T-cell (primary cell): ENCODE measurements at places on chromosomes 6 and 20.

DNA sequence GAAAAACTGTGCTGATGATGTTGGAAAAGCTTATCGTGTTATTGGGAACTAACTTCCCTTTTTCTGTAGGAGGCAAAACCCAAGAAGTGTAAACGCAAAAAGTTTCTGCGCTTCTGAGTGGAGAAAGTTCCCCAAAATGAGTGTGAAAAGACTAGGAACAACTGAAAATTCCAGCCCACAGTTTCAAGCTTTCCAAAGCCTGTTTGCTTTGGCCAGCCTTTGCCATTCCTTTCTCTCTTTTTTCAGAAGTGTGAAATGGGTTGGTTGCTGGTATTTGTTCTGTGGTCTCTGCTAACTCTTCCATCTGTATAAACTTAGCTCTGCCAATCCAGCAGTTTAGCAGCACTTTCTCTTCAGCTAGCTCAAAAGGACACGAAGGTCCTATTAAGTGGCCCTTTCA, 491.3 kb downstream of the MAFB start:
- DNase-seq: no peak

DNA sequence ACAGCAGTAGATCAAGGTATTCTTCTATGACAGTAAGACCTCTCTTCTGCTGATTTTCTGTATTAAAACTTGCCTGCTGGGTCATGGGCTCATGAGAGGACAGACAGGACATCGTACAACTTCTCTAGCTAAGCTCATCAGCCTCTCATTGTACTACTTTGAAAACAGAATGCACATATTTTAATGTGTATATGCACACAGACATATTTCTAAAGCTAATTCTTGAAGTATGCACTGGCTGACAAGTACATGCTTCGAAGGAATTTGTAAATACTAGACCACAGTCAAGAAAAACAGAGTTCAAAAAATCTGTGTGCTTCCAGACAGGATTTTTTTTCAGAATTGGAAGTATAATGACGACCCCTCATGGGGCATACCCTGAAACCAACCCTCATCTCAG, 81.7 kb upstream of the CD83 start:
- no peak for DNase-seq

- no peak for DNase-seq
These were observed at the start of gene FILIP1 for GRCh38 chr6:75493400-75494064. Gene FILIP1, minus strand, starts transcription at chr6:75493800. Its CDS starts 78,828 bp downstream, at chr6:75414972.

GRCh38 chr20:44888226-44889103, 3.0 kb downstream of the YWHAB start:
- no peak for DNase-seq

- DNase-seq: no peak
These were observed 23.6 kb downstream of the NTSR1 start for GRCh38 chr20:62732031-62732760.

DNA sequence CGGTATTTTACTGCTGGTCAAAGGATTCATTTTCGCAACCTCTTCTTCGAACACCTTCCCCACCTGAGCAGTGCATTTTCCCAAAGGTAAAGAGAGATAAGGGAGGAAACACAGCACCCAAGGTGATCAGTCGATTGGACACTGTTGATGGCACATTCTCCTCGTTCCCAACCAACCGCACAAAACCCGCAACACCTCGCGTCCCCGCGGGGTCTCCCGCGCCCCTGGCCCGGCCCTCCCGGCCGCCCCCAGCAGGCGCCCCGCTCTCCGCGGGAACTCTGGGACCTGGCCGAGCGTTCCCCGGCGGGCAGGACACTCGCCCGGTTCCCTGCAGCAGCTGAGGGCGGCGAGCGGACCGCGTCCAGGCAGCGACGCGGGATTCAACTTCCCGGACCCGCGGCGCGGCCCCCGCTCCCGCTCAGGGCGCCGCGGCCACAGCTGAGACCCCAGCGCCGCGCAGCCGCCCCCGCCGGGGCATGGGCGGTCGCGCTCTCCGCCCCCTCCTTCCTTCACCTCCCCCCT, 506 bp downstream of the RGS17 start:
- DNase-seq: no peak

- no peak for DNase-seq
These were observed 242.0 kb downstream of the TBXT start for GRCh38 chr6:165925474-165926156.

- DNase-seq: no peak
These were observed 350.4 kb downstream of the TENT5A start for GRCh38 chr6:81401970-81402690.

DNA sequence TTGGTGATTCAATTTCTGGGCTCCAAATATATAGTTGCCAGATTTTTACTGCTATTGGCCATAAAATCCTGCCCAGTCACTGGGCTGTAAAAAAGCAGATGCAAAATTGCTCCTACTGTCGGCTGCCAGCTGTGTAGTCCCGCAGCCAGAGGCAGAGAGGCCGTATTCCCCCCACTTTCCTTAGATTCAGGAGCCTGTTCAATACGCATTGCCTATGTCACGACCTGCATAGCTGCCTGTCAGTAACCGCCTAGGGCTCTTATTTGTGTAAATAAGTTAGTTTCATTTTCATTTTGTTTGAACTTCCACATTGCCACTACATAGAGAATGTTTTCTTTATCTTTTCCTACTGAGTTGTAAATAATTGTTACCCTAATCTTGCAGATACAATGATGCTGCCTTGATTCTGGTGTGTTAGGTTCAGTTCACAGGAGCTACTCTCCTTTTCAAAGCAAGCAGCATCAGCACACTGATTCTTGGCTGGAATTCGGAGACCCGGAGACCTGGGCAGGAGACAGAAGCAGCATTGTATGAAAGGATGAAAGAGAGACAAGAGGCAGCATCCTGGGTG, 46.0 kb upstream of the UST start:
- DNase-seq: no peak

GRCh38 chr6:56570413-56571359, 72.0 kb downstream of the DST start:
- DNase-seq: no peak
